Anterior cingulate cortex (tissue), 58 donors: ENCODE measurements at places on chromosomes 3 and 15.

DNA sequence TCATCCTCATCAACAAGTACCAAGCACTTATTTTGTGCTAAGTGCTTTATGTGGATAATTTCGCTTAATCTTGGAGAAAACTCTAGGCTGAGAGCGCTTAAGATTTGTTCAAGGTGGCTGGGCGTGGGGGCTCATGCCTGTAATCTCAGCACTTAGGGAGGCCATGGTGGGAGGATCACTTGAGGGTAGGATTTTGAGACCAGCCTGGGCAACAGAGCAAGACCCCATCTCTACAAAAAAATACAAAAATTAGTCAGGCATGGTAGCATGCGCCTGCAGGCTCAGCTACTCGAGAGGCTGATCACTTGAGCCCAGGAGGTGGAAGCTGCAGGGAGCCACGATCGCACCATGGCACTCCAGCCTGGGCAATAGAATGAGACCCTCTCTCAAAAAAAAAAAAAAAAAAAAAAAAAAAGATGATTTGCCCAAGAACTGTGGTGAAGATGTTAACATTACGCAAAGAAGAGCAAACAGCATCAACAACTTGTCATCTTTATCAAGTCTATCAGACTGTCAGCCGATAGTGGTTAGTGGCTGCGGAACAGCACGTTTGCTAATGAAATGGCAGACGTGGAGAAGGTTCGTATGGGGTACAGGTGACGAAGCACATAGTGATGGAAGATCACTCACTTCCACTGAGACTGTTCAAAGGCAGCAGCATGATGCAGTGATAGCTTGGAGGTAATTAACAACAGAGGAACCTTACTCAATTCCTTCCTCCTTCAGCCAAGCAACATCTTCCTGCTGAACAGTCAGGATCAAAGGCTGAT is 27.7 kb downstream of the NRROS start:
- DNase-seq = no peak

- no peak for DNase-seq
These were observed 50.4 kb upstream of the ALCAM start for GRCh38 chr3:105316331-105316730.

DNA sequence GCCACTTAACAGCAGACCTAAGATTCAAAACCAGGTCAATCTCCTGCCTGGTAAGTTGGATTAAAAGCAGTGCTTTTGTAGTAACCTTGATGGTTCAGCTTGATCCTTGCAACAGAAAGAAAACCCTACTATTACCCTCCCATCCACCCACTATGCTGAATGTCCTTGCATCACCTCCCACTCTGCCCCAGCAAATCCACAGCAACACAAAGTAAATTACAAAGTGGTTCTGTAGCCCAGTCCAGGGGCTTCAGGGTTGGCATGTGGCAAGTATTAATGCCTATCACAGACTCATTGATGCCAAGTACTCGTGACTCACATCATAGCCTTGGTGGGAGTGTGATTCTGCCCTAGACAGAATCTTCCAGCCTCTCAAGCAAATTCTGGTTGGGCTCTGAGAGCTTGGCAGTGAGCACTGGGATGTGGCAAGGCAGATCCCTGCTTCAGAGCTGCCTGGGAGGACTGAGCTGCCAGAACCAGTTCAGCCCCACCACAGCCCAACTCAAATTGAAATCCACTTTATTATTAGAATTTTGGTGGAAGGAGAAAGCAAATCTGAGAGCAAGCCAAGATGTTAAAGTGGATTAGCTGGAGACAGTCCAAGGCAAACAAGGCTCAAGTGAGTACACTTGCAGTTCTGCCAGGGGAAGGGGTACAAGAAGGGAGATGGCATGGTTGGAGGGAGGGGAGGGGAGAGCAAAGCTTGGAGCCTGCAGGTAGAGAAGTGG is 225.8 kb upstream of the UMPS start:
- no peak for DNase-seq

DNA sequence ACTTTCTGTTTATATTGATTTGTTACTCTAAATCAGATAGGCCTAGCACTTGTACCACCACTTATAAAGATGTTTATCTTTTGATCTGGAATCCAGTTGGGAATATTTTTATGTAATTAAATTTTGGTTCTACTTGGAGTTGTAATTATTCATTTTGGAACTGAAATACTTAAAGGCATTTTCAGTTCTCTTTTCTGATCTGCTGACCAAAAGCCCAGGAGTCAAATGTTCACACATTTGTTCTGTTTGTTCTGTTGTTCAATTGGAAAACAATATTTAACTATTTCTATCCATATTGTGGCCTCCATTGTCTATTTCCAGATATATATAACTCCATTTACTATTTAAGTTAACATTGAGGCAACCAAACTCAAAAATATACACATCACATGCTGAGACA is 912.4 kb upstream of the EPHA6 start:
- no peak for DNase-seq

GRCh38 chr3:21326704-21327475 is 424.1 kb downstream of the ZNF385D start:
- no peak for DNase-seq

DNA sequence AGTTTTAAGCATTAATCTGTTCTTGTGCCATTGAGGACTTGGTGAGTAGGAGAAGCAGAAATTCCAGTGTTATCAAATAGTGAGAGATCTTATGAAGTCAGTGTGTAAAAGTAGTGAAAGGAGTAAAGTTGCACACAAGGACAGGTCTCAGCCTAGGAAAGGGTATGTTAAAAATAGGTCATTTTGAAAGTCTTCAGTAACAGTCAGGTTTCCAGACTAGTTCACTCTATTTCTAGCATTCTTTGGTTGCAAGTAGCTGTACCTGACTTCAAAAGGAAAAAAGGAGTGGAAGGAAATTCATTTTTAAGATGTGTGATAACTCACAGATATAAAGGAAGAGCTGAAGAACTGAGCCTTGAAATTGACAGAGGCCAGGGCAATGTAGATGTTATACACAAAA is 250.1 kb upstream of the SATB1 start:
- DNase-seq = no peak

GRCh38 chr15:93941697-93942096 is 289.7 kb upstream of the MCTP2 start:
- no peak for DNase-seq

- DNase-seq = no peak
These were observed 30.5 kb upstream of the TRPC1 start for GRCh38 chr3:142693136-142693853.

- DNase-seq = no peak
These were observed 339.2 kb downstream of the CHL1 start for GRCh38 chr3:535566-536416.

DNA sequence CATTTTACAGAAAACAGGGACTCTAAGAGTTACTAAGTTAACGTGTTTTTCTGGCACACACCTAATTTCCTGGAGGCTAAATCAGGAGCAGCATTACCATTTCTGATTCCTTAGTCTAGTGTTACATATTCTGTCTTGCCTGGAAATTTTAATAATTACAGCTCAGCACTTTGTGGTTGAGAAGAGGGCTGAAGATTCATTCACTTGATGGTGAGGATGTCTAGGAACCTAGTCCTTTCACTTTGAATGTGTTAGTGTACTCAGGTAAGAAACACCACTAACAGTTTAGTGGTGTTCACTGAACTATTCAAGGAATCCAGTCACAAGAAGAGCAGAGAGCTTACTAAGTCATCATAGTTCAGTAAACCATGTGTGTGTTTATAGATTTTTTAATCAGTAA is 102.8 kb downstream of the STT3B start:
- no peak for DNase-seq

- DNase-seq = no peak
These were observed 23.7 kb downstream of the ATRIP start for GRCh38 chr3:48470286-48470685.

GRCh38 chr3:41867533-41867932 is 94.4 kb downstream of the ULK4 start:
- DNase-seq = no peak

- DNase-seq = no peak
These were observed 64.0 kb downstream of the SYNM start for GRCh38 chr15:99168601-99169580.

GRCh38 chr15:69305933-69306568 is 7.3 kb downstream of the PAQR5 start:
- DNase-seq = no peak

- no peak for DNase-seq
These were observed 3.2 kb upstream of the PLXND1 start for GRCh38 chr3:129609591-129610182.

DNA sequence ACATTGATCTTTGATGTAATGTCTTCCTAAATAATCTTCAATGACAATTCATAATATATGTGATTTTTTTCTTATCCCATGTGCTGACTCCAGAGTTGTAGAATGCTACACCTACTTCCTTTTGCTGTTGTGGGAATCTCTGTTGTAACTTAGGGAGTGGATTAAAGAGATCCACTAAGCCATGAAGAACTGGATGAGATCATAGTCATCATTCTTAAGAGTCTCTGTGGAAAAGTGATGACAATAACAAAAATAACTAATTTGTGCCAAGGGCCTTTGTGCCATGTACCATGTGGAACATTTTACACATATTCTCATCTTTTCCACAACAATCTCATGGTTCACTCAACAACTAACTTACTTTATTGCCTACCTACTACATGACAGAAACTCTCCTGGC is 162.9 kb upstream of the PDZRN3 start:
- DNase-seq = no peak

- no peak for DNase-seq
These were observed 1.9 kb downstream of the FSD2 start for GRCh38 chr15:82803793-82804574.

DNA sequence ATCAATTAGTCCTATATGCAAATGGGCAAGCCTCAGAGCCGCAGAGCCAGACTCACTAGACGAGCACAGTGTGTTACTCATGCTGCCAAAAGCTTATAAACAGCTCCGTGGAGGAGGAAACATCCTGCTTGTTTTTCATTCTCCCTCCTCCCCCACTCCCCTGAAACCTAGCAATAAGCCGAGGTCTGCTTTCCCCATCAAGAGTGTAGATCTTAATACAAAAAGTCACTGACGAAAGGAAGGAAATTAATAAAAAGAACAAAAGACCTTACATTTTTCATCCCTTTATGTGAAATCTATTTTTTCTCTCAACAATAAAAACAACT is 88.5 kb downstream of the XXYLT1 start:
- DNase-seq = no peak

DNA sequence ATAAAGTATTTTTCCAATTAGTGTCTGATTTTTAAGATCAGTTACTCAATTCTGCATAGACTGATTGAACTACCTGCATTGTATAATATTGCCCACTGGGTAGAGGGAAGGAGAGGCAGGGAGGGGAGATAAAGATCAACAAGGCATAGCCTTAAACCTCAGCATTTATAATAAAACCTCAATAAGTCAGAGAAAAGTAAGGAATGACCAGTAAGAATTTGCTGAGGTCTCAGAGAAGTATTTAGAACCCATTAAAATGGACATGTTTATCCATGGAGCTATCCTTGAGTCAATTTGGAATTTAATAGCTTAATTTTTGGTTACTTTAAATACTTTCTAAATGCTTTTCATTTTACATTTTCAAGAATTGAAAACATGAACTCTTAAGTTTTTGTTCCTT is 62.5 kb downstream of the ARMC8 start:
- DNase-seq = no peak

DNA sequence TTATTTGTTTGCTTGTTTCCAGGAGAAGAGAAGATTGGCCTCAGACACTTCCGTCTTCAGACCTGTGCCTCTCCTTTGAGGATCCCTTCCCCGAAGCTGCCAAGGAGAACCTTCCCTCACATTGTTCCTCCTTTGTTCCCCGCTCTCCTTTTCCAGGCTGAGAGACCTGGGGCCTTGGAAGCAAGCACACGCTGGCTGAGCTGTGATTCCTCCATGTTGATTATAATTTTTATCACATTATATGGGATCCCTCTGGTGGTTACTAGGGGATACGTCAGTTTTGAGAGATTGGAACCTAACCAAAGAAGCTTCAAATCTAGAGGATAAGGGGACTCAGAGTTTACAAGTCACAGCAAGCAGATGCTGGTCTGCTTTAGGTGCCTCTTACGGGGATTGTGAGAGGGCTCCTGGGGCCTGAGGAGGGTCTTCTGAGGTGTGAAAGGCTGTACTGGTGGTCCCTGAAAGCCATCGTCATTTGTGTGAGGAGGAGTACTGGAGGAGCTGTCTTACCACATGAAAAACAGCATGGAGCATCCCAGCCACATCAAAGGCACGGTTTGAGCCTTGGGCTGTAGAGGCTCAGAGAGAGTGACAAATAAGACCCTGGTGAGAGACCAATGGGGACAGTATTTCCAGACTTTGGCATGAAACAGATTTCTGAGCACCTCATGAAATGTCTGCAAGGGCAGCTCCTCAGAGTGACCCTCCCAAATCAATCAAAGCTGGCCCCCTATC is 760.1 kb upstream of the CFAP20DC start:
- DNase-seq = no peak

- no peak for DNase-seq
These were observed 417.0 kb downstream of the ROBO2 start for GRCh38 chr3:77456906-77457305.

- no peak for DNase-seq
These were observed 26.2 kb upstream of the EPHB1 start for GRCh38 chr3:134768837-134769236.

GRCh38 chr15:61921093-61921492 is 139.2 kb downstream of the VPS13C start:
- no peak for DNase-seq

GRCh38 chr3:125006291-125006731 is 49.5 kb downstream of the HEG1 start:
- DNase-seq = no peak

DNA sequence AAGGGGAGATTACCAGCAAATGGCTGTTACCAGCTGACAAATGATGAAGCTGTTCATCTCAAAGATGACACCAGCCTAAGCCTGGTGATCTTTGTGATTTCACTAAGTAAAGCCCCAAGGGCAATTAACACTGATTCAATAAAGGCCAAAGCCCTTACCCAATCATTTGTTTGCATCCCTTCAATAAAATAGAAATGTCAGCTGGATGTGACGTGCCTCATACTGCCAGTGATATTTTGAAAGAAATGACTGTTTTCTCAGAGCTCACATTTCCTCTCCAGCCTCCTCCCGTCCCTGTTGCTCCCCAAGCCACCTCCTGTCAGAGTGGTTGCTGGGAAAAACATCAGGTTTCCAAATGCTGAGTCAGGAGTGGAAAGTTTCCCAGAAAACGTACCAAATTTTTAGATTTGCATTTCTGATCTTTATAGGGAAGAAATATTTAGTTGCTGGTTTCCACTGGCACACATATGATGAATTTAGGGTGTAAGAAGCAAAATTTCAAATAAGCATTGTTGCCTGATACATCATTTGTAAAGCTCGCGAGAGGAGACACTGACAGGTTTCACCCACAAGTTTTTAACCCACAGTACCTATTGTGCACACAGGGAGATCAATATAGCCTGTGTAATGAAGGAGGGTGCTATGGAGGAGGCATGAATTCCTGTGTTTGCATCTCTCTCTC is 21.0 kb downstream of the C2CD4A start:
- no peak for DNase-seq

DNA sequence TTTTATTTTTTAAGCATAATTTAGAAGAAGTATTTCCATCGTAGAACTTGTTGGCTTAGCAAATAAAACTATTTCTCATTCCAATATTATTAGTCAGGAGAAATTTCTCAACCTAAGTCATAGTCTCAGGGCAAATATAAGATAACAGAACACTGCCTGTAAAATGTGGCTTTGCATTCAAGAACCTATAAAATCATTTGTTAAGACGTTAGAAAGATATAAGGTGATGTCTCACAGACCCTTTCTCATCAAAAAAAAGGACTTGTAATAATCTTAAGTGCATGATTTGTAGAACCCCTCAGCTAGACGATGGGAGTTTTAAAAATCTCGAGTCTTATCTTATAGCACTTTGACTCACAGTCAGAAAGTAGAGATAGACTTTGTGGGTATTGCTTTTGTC is 314.7 kb upstream of the CFAP20DC start:
- DNase-seq = no peak
